ENCODE measurements at places on chromosomes 11 and 22.

DNA sequence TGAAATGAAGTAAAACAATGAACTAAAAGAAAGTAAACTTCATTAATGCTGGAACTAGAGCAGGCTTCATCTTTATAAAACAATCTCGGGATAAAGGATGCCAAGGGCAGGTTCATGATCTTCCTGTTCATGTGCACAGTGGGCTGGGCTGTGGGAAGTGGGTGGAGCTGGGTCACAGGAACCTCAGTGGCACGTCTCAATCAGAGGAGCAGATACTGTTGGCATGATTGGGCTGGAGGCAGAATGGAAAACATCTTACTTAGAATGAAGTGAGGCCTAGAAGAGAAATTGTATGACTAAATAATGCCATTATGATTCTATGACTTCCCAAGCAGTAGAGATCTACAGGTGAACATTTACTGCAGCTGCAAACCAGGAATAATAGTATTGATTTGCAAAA, 45.4 kb upstream of the CALCB start:
- no peak for DNase-seq

DNA sequence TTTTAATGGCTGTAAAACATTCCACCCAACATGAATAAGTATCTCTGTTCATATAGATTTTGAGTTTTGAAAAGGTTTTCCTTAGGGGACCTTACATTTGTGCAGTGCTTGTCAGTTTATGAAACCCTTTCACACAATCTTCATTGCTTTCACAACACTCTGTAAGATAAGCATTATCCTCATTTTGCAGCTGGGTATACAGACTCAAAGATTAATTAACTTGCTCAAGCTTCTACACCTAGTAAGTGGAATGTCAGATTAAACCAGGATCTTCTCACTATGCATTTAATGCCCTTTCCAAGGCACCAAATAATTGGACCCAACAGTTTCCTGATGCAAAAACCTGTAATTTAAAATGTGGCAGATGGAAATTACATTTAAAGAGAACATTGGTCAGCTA, 11.6 kb upstream of the GAB2 start:
- no peak for DNase-seq

GRCh38 chr11:73980001-73980961, 2.4 kb downstream of the UCP2 start:
- DNase-seq, result no peak

DNA sequence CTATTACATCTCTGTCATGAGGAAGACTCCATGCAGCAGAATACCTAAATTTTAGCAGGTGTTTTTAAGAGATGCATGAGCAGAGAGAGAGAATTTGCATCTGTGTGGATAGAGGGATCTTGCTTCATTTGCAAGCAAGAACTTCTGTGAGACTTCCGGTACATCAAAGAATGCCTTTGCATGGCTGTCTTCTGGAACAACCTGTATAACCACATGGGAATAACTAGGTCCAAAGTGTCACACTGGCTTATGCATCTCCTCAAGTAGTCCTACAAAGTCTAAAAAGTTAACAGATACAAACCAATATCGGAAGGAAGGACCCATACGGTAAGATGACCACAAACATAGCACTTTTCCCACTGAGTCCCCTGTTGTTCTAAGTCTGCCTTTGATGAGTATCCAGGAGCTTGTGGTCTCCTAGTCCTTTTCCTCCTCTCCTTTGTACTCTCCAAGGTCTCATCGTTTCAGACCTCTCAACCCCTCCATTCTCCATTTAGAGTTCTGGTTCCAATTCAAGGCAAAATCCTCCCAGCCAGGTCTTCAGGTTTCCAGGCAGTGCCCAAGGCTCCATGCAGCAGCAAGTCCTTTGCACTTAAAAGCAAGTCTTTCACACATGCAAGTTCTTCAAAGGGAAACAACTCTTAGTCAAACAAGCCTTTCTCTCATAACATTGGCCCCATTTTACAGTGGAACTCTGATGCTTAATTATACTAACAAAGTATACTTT, 581.7 kb upstream of the ARHGAP42 start:
- no peak for DNase-seq

- no peak for DNase-seq
These were observed 10.0 kb downstream of the SLC37A2 start for GRCh38 chr11:125072961-125073590.

GRCh38 chr11:92931746-92932422, 37.6 kb upstream of the MTNR1B start:
- no peak for DNase-seq

GRCh38 chr11:13834463-13834862, 128.1 kb upstream of the SPON1 start:
- no peak for DNase-seq

Data from H4 (cell line).